ENCODE measurements at places on chromosomes 4 and X.

GRCh38 chrX:44747317-44747716, 96.5 kb upstream of the DUSP21 start:
- DNase-seq, result no peak

GRCh38 chr4:82898322-82899243, 2.0 kb upstream of the THAP9 start:
- DNase-seq, result peak; percentile 78

GRCh38 chr4:119652998-119653397, 24.4 kb upstream of the PDE5A start:
- peak; percentile 62 for DNase-seq

DNA sequence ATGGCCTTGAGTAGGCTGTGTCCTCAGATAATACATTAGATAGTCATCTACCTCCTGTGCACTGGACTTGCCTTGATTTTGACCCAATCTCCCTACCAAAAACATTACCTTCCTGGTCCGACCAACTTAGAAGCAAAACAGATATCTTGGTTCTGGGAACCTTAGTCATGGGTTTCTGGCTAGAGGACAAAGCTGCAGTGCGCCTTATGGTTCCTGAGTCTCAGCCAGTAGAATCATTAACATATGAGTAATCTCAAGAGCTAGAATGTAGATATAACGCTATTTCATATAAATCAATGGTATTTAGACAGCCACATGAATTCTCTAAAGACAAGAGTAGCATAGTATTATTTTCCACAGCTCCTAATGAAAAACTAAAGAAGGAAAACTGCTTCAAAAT, 83.1 kb downstream of the GRIA3 start:
- peak; percentile 21 for DNase-seq

GRCh38 chr4:83832110-83832825, 296.4 kb downstream of the GPAT3 start:
- no peak for DNase-seq

DNA sequence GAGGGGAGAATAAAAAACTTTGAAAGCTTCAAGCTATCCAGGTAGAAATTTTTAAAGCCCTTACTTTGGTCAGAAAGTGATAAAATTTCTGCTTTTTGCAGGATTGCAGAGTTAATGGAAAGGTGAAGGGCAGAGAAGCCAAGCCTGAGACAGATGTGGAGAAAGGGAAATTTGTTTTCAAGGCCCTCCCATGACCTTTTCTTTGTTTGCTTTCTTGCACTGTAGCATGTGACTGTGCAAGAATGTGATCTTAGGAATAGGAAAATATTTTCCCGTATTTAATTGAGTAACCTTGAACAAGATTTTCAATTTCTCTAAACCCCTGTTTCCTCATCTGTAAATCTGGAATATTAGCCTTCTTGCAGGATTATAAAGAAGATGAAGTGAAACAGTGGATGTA, 307.2 kb downstream of the PPARGC1A start:
- no peak for DNase-seq

GRCh38 chrX:1754077-1754476, 139.2 kb downstream of the ASMT start:
- DNase-seq, result no peak

GRCh38 chr4:145937971-145938611, 532 bp downstream of the ZNF827 start:
- DNase-seq, result no peak

- peak; percentile 44 for DNase-seq
These were observed 2.1 kb downstream of the UCHL1 start for GRCh38 chr4:41258783-41259182.

DNA sequence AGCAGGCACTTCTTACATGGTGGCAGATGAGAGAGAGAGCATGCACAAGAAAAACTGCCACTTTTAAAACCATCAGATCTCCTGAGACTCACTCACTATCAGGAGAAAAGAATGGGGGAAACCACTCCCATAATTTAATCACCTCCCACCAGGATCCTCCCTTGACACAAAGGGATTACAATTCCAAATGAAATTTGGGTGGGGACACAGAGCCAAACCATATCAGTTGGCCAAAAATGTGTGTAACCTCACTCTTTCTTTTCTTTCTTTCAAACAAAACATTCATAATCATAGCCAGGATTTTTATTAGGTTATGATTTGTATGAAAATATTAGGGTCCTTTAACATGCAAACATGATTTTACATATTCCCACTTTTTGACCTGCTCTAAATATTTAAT, 222.1 kb downstream of the PCDH18 start:
- peak; percentile 14 for DNase-seq

GRCh38 chrX:68831405-68832100, 2.7 kb downstream of the EFNB1 start:
- no peak for DNase-seq

- DNase-seq, result no peak
These were observed 89.7 kb upstream of the TFDP3 start for GRCh38 chrX:133307637-133308498.

- no peak for DNase-seq
These were observed 18.0 kb downstream of the MBNL3 start for GRCh38 chrX:132470831-132471230.

DNA sequence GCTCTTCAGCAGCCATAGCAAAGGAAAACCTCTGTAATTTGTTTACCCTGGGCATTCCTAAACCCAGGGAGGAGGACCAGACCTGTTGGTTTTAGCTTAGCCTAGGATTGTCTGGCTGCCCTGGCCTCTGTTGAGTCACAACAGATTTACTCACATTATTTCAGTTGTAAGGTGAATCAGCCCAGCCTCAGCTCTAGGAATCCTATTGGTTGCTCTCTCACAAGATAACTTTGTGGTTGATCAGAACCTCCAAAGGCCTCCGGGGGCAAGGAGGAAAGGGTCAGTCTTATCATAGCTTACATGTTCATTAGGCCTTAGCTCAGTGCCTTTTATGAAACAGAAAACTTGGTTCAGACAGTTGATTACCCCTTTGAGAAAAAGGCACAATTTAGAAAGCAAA, 41.0 kb downstream of the PDK3 start:
- DNase-seq, result no peak

- no peak for DNase-seq
These were observed 77.1 kb downstream of the SORBS2 start for GRCh38 chr4:185734930-185735329.

GRCh38 chr4:107376293-107376692, 340.2 kb upstream of the DKK2 start:
- DNase-seq, result no peak

GRCh38 chr4:158155656-158156356, 17.0 kb downstream of the GASK1B start:
- DNase-seq, result no peak

- no peak for DNase-seq
These were observed 31.2 kb downstream of the WDR1 start for GRCh38 chr4:10085386-10085785.

DNA sequence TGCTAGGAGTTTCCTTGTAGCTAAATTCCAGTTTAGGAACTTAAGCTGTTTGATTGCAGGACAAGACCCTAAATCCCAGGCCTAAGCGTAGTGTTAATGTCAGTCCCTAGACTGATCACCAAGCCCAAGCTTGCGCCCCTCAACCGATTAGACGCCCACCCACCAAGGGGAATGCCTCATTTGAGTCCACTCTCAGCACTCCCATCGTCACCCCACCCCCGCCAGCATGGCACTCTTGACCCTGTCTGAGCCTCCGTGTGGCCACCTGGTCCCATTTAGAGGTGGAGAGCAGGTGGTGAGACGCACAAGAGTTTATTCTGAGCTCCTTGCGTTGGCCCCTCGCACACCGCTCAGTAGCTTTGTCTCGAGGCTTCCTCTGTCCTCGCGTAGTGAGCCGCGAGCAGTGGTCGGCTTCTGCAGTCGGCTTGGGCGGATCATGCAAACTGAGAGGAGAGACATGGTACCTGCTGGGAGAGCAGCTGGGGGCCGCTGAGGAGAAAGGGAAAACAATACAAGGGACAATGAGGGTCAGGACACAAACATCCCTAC, 48.5 kb upstream of the ZNF157 start:
- DNase-seq, result no peak

GRCh38 chr4:139808381-139808807, 142.8 kb downstream of the MGST2 start:
- DNase-seq, result no peak

DNA sequence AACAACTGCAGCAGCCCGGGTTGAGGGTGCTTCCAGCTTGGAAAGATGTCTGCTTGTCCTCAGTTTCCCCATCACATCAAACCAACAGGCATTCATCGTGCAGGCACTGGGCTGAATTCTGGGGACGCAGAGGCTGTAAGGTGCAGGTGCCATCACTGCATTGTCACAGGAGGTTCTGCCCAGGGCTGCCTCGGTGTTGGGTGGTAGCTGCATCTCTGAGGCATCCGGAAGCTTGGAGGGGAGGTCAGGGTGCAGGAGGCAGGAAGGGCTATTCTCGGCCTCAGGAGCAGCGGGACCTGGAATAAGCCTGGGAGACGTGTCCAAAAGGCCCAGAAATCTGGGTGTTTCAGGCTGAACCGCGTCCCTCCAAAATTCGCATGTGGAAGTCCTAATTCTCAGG, 134.6 kb downstream of the HMX1 start:
- no peak for DNase-seq

DNA sequence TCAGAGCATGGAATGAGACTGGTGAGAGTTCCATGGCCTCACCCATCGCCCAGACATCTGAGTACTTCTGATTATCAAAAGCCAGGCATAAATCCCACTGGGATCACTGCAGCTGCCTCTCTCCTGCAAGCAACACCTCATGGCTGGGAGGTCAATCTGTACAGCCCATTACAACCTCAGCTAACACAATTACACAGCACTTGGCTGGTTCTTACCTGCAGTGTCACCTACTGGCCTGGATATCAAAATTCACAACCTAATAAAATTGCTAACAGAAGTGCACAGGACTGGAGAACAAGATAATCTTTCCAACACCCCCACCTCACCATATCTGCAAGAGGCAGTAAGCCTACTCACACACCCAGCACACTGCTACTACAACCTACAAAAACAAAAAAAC, 341.7 kb upstream of the NDST3 start:
- no peak for DNase-seq

DNA sequence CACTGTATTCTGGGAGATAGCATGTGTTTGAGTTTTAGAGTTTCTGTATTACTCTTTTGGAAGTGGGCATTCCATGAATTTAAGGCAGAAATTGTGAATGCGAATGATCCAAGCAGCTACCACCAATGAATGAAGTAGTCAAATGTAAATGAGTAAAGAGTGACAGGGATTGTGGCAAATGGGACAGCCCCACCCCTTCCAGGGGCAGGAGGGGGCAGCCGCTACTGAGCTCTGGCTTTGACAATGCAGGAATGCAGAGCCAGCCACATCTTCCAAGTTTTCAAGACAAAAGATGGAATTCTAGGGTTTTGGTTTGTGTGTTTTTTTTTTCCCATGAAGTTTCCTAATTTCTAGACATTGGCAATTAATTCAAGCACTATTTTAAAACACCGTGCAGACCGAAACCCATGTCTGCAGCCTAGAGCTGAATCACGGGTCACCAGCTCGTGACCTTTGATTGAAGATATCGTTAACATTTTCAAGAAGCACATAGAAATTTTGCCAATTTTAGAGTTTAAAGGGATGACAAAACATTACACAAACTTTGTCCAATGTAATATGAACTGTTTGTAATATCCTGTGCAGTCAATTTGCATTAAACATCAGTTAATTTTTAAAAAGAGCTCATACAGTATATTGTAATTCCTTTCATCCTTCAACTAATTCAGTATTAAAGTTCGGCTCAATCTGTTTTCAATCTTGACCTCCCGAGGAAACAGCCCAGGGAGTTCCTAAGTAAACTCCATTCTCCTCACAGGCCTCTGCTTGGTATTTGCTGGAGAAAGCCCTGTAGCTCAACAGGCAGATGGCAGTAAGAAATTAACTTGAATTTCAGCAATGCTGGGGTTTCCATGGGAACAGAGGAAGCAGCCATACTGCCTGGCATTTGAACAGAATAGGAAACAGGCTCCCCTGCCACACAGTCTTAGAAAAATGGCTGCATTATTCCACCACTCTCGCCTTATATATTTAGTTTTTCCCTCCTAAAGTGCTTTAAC, 83.4 kb downstream of the UCHL1 start:
- no peak for DNase-seq

GRCh38 chr4:13322681-13323101, 161.4 kb downstream of the RAB28 start:
- DNase-seq, result peak; percentile 85

GRCh38 chr4:72896515-72896914, 173.0 kb downstream of the COX18 start:
- peak; percentile 71 for DNase-seq

DNA sequence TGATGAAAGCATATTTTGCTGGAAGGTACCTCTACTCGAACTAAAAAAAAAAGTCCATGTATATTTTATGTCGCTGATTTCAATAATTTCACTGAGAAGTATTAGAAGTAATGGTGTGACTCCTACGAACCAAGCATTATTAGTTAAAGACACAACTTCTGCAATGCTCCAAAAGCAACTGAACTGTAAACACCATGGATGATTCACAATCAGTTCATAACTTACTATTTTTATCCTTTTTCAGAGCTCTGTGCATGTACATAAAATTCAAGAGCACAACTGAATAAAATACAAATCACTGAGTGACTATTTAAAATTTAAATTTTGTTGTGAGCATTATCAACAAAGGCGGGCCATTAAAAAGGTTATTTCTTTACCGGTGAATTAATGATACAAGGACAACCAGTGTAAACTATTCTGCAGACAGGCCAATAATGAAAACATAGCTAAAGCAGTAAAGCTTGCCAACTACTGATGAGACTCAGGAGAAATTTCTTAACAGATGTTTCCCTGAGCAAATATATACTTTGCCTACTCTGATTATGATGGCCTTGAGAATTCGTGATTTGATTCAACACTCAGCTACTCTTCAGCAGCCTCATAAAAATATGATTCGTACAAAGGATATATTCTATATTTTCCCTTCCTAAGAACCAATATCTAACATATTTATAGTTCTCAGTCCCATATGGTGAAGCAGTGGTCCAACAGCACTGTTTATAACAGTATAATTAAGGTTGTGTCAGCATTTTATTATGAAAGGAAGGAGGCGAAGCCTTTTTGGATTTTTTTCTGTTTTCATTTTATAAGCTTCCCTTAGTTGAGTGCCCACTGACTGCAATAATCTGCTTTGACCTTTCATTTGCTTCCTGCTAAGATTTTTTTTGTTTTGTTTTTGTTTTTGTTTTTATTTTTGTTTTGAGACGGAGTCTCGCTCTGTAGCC, 62.8 kb upstream of the NEIL3 start:
- no peak for DNase-seq

DNA sequence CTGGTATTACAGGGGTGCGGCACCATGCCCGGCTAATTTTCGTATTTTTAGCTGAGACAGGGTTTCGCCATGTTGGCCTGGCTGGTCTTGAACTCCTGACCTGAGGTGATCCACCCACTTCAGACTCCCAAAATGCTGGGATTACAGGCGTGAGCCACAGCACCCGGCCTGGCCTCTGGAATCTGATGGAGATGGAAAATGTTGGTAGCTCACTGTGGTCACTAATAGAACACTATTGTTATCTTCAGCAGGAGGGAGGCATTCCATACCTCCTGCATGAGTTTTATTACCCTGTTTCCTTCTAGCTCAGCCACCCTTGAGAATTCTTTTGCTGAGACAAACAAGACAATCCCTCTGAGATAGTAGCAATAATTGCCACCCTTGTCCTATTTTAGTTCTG, 105.0 kb downstream of the SHROOM3 start:
- DNase-seq, result no peak

GRCh38 chrX:1527457-1527856, 9.5 kb downstream of the P2RY8 start:
- DNase-seq, result no peak
